ENCODE measurements at places on chromosomes 5 and 9.
A peak's percentile ranks its signal among the peaks of the same experiment; 100 is the strongest.

- peak; percentile 96 for DNase-seq
Observed at GRCh38 chr5:57383093-57383861, 99.3 kb downstream of the ACTBL2 start.

DNA sequence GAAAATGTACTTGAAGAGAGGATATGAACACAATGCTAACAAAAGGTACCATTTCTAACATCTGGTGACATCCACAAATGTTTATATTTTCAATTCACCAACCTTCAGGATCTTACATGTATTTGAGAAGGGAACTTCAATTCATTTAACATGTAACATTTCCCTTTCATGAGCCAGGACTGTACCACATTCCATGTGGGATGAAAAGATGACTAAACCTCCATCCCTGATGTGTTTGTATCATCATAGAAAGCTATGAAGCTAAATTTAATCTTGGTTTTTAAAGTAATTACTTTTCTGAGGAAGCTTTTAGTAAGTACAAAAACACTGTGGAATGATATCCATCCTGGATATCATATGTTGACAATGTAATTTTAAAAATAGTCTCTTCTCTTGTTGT is 78.2 kb upstream of the GNA14 start:
- DNase-seq, result peak; percentile 62

DNA sequence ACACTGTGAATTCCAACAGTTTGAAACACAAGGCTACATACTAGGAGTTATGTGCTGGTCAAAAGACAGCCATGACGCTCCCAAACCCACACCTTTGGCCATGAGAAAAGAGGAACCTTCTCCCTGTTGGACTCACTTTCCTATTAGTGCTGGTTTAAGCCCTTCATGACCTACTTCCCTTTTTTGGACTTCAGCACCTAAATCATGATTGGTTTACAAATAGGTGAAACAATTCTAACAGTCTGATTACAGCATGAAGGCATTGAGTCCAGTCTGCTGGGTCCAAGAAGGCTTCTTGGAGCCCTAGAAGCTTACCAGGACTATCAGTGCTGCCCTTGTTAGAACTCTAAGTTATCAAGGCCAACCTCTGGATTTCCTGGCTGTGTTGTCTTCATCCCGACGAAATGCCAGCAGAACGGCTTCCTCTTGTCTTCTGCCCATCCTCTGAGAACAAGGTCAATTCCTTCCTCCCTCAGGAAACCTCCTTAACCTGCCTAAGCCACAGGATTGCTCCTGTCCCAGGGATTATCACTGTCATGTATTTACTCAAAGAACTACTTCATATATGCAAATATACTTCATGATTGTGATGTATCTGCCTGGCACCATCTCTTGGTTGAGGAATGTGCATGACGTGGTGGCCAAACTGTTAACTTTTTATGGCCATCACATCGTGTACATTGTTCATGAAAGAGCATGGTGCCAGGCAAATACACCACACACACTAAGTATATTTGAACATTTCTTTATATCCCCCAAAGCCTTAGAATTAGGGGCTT is 83.6 kb downstream of the ANKH start:
- no peak for DNase-seq

GRCh38 chr5:156178117-156178516 is 148.8 kb upstream of the SGCD start:
- DNase-seq, result no peak

- peak; percentile 42 for DNase-seq
Observed at GRCh38 chr5:123882965-123883345, 371.0 kb downstream of the CSNK1G3 start.

DNA sequence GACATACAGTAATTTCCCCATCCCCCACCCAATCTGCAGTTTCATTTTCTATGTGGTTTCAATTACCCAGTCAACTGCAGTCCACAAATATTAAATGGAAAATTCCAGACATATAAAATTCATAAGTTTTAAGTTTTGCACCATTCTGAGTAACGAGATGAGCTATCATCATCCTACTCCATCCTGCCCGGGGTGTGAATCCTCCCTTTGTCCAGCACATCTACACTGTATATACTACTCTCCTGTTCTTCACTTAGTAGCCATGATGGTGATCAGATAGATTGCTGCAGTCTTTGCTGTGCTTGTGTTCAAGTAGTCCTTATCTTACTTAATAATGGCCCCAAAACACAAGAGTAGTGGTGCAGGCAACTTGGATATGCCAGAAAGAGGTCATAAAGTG is 11.3 kb downstream of the OXCT1 start:
- no peak for DNase-seq

- DNase-seq, result peak; percentile 75
Observed at GRCh38 chr5:140220032-140220697, 45.2 kb downstream of the CYSTM1 start.

- DNase-seq, result no peak
Observed at GRCh38 chr9:4035777-4036176, 264.1 kb downstream of the GLIS3 start.

- DNase-seq, result peak; percentile 57
Observed at GRCh38 chr9:14313951-14314423, at the start of gene NFIB. Gene NFIB, minus strand, starts transcription at chr9:14314141. Its CDS starts 630 bp downstream, at chr9:14313511.

DNA sequence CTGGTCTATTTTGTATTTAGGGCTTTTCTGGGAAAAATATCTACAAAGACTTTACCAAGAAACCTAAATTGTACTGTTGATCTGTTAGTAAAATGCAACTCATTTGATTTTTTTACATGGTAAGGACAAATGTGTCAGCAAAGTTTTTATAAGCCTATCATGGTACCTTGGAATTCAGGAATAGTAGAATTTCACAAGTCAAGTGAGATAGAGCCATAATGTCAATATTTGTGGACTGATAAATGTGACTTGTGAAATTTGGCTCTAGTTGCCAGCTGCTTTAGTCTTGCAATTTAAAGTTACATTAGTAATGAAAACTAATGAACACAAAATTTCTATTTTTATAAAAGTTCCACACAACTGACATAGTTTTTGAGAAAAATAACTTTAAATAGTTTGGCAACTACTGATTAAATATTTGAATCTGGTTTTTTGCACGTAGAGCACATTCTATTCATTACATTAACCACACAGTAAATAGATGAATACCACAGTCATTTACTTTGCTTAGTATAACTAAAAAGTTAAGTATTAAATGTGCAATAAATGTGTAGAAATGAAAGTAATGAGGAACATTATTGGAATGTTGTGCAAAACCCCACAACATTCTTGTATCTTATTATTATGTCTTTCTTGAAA is 41.2 kb upstream of the RIOK2 start:
- DNase-seq, result peak; percentile 69

- peak; percentile 90 for DNase-seq
Observed at GRCh38 chr5:32852535-32852934, 141.4 kb downstream of the NPR3 start.

GRCh38 chr5:58239731-58240130 is 220.2 kb downstream of the PLK2 start:
- DNase-seq, result no peak

DNA sequence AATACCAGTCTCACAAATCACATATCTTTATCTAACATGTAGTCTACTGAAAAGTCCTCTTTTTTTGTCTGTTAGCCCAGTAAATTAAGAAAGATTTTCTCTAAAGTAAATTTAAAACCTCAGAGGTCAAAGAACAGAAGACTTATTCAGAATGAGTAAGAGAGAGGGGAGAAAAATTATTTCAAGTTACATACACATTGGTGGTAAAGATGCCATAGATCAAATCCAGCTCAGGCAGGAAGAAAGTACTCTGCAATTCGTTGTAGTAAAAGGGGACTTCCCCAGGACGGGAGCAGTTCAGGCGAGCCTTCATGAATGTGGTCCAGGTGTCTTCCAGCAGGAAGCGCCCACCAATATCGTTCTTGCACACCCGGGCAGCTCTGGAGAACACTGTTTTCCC is 344.1 kb downstream of the SEMA5A start:
- DNase-seq, result no peak

DNA sequence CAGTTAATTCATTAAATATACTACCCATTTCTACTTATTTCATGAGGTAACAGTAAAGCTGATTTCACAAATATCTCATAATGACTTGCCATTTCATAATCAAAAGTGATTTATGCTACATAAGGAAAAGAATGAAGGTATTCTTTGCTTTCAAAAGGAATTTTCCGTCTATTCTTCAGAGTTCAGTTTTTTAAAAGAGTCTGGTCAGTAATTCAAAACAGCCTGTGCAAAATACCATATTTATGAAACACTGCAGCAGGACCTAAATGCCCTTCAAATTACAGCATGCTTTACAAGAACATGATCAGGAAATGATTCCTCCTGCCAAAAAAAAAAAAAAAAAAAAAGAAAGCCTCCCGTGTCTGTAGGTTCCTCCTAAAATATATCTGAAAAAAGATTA is 154.7 kb downstream of the KIAA0825 start:
- DNase-seq, result peak; percentile 79

GRCh38 chr5:103333376-103333775 is 74.8 kb downstream of the MACIR start:
- no peak for DNase-seq

DNA sequence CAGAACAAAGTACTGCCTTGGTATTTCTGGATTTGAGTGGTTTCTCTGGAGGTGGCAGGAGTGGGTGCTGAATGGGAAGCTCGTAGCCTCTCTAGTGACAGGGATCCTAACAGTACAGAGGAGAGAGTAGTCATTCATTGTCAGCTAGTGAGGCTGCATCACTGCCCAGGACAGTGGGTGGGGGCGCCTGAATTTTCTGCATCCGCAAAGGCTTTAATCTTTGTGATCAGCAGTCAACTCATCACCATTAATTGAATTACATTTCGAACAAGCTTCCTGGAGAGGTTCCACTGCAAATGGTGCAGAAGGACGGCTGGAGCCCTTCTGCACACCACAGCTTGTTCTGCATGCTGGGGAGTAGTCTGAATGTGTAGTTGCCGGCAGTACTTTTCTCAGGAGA is 77.5 kb downstream of the HSPA4 start:
- DNase-seq, result no peak

- no peak for DNase-seq
Observed at GRCh38 chr9:136784997-136785361, 6.2 kb upstream of the TMEM141 start.

GRCh38 chr5:130290219-130290618 is 386.0 kb downstream of the CHSY3 start:
- DNase-seq, result no peak

DNA sequence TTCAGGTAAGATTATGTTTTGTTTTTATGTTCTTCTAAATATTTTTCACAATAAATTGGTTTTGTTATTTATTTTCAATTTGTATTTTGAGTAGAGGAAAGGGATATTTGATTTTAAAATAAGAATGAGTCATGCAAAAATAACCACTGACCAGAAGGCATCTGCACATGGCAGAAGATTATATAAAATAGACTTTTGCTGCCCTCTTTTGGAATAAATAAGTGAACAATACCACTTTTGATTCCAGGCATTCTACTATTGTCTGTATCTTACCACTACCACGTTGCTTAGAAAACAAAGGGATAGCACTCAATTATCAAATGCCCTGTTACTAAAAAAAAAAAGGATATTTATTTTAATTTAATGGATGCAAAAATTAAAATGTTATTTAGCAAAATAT is 227.3 kb upstream of the ITGA1 start:
- no peak for DNase-seq

DNA sequence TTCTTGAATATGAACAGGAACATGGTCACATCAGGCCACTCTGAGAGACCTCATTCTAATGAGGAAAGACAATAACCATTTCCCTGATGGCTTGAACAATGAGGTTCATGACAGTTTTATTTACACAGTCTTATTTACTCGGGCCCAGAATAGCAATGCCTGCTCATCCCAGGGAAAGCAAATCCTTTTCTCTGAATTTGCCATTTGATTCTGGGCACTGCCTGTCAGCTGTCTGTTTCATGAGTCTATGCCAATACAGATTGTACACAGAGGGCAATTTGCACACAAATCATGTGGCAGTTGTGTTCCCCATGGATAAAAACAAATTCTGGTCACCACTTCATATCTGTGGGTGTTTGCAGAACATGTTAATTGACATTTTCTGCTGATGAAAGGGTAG is 492.5 kb downstream of the ACTL7B start:
- no peak for DNase-seq

- no peak for DNase-seq
Observed at GRCh38 chr9:118028225-118028624, 324.0 kb downstream of the TLR4 start.

DNA sequence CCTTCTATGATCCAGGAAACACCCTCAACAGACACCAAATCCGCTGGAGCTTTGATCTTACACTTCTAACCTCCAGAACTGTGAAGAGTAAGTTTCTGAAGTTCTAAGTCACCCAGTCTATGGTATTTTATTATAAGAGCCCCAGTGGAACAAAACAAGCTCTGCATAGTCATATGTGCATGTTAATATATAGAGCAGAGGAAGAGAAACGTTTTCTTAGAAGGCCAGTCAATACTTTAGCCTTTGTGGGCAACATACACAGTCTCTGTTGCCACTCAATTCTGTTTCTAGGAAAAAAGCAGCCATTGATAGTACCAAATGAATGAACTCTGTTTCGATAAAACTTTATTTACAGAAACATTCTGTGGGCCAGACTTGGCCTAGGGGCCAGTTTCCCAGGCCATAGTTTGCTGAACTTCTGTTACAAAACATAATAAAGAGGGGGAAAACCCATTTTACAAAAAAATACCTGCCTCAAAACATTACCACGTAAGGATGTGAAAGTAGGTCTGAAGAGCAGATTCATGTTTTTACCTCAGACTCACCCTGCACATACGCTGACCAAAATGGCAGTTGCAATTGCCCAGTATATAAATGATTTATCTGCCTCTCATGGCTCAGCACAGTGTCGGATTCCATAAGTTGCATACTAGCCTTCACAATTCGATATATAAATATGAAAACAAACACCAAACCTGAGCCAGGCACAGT is 350.5 kb downstream of the SLIT3 start:
- no peak for DNase-seq

DNA sequence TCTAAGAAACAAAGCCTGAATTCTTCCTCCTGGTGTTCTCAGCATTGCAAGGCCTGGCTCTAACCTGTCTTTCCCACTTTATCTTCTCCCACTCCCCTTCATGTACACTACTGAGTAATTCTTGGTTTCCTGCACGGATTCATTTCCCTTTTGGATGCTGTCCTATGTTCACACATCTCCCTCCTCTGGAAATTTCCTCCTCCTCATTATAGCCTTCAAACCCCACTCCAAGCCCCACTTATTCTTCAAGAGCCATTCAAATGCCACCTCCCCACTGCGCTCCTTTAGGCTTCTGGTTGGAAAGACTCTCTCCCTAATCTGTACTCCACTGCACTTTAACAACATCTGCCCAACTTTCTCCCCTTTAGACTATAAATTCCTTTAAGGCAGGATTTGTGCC is 28.2 kb upstream of the C5orf63 start:
- DNase-seq, result no peak

DNA sequence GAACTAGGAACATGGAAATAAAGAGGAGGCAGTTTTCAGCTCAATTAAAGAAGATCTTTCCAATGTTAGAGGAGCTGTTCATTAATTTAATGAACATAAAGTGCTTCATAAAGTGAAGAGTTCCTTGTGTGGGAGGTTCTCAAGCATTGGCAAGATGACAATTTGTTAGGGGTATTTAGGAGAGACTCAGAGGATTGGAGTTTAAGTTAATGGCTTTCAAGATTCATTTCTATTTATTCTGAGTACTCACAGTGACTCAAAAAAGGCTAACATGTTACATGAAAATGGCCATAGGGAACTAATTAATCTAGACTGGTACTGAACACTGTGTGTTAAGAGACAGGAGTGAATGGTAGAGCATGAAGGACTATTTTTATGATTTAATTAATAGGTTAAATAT is 55.4 kb upstream of the CDH12 start:
- peak; percentile 50 for DNase-seq

GRCh38 chr5:172830876-172831662 is 3.0 kb upstream of the ERGIC1 start:
- peak; percentile 85 for DNase-seq

- no peak for DNase-seq
Observed at GRCh38 chr9:124764774-124765438, 6.2 kb downstream of the NR6A1 start.
